Stimulated activated CD4-positive, alpha-beta T cell treated with anti-CD3 and anti-CD28 coated beads, TNF-alpha, amount 100 ng/mL, for 1 hour (primary cell): ENCODE measurements at places on chromosomes 3 and 15.

- DNase-seq, result no peak
Observed at GRCh38 chr15:23616536-23616935, 31.1 kb downstream of the MAGEL2 start.

DNA sequence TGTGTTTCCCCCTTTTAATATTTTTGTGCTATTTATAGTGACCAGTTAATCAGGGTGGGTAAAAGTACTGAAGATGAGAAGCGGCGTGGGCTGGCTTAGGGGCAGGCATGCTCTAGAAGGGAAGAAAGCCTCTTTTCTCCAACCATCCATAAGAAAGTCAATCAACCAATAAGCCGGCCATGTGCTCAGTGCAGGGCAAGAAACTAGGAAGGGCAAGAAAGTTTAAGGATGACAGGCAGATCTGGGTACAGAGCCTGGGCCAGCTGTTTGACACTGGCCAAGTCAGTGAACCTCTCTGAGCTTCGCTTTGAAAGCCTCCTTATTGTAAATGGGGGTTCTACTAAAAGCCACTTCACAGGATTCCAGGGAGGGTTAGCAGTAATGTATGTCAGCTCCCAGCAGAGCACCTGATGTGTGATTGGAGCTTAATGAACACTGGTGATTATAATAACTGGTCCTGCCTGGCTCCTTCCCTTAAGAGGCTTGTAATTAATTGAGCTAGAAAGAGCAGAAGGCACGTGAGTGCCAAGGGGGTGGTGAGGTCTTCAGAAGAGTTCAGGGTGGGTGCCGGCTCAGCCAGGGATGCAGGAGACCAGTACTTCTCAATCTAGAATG, 5.7 kb upstream of the CHRNA3 start:
- DNase-seq, result no peak

GRCh38 chr15:71011503-71012155, 103.6 kb upstream of the THSD4 start:
- no peak for DNase-seq

- DNase-seq, result no peak
Observed at GRCh38 chr15:82128401-82129148, 82.8 kb upstream of the MEX3B start.

DNA sequence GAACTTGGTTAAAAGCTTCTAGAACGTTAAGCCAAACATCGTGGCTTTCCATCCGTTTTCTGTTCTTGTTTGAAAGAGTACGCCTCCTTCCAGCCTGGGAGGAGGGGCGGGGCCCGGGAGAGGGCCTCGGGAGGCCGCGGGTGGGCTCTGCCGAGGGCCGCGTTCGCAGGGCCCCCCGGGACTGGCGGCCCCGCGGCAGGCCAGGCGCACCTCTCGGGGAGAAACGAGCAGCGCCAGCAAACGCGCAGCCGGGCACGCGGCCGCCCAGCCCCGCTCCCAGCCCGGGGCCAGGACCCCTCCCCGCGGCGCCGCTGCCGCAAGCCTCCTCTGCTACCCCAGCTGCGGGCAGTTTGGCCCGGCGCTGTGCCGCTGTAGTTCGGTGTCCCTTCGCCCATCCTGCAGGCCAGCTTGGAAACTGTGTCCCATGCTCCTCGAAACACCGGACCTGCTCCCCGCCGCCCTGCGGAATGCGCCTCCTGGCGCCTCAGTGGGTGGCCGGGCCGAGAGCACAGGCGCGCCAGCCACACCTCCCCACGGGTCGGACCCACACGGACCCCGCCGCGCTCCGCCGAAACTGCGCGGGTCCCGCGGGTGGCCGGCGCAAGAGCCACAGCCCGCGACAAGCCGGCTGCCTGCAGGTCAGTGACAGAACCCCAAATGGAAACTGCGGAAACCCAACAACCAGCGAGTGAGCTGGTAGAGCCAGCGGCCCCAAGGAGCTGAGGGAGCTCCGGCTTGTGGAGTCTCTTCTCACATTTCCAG, 2.3 kb downstream of the OCA2 start:
- no peak for DNase-seq

- DNase-seq, result no peak
Observed at GRCh38 chr3:112111785-112112402, 21.2 kb downstream of the GCSAM start.

GRCh38 chr3:158731938-158732855, at the start of gene RARRES1:
Gene RARRES1, minus strand, starts transcription at chr3:158732457. Its CDS starts 42 bp downstream, at chr3:158732415.
- DNase-seq, result no peak

DNA sequence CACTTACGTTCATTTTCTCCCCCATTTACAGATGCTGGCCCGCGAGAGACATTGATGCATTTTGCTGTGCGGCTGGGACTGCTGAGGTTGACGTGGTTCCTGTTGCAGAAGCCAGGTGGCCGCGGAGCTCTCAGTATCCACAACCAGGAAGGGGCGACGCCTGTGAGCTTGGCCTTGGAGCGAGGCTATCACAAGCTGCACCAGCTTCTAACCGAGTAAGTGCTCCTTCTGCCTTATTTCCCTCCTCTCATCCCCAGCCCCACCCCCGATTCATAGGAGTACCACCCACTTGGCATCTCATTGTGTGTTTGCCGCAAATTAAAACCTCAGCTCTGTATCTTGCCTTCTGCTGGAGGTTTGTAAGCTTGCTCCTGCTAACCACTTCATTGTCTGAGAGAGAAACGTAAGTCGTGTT, 163.3 kb downstream of the AKAP13 start:
- DNase-seq, result no peak

DNA sequence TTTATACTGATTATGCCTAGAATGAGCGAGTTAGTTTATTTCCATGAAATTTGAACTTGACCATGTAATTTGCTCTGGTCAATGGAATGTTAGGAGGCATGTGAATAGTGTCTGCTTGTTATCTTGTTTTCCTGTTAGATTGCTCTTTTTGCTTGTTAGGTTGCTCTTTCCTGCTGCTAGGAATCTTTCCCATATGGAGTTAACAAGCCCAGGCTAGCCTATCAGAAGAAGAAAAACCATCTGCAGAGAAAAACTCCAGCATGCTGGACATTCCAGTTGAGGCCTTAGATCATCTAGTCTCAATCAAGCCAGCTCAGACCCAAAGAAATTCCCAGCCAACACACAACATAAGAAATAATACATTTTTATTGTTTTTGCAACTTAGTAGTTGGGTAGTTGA, 470.2 kb upstream of the AGTR1 start:
- DNase-seq, result no peak

DNA sequence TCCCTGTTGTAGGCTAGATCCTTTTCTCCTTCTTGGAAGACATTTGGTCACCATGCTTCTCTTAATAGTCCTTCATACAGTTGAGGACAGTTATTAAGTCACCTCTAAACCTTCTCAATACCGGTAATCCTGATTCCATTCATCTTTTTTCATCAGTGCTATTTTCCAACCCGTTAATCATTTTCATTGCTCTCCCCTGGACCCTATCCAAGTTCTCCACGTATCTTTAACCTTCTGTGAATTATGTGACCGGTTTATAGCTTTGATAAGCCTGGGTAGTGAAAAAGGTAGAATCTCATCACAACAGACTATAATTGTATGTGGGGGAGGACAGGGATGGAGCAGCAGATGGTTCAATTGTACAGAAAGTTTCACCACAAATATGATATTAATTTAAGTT, 168.5 kb downstream of the MECOM start:
- DNase-seq, result no peak

DNA sequence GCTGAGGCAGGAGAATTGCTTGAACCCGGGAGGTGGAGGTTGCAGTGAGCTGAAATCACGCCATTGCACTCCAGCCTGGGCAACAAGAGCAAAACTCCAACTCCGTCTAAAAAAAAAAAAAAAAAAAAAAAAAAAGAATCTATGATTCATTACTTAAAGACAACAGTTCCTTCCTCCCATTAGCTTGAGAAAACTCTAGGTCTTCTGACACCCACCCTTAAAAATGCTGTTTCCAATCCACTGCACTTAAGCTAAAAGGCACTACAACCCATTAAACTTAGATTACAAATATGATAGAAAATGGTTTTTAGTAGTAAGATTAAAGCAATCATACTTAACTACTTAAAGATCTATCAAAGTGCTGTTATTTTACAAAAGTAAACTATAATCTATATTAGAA, 40.0 kb upstream of the BHLHE40 start:
- no peak for DNase-seq

DNA sequence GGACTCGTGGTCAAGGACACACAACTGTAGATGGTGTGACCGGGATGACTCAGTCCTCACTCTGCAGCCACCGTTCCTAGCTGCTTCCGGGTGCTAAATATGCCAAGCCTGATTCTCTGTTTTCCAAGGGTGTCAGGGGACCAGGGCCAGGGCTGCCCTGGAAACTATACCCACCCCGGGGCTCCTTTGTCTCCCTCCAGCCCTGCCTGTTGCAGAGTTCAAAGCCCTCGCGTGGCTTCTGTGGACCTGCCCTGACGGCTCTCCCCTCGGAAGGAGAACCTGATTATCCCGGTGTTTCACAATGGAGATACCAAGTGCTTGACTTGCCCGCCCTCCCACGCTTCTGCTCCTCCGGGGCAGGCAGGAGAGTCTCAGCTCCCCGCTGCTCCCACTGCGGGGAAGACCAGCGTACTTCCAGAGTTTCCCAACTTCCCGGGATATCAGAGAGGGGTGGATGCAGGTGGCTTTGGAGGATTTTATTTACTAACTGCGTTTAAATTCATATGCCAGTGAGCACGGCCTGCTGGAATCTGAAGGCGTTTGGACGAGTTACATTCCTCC, 125.0 kb downstream of the ASB7 start:
- DNase-seq, result no peak

GRCh38 chr15:84947947-84948830, 33.5 kb upstream of the PDE8A start:
- no peak for DNase-seq

GRCh38 chr3:62727536-62727935, 147.7 kb downstream of the CADPS start:
- DNase-seq, result no peak

DNA sequence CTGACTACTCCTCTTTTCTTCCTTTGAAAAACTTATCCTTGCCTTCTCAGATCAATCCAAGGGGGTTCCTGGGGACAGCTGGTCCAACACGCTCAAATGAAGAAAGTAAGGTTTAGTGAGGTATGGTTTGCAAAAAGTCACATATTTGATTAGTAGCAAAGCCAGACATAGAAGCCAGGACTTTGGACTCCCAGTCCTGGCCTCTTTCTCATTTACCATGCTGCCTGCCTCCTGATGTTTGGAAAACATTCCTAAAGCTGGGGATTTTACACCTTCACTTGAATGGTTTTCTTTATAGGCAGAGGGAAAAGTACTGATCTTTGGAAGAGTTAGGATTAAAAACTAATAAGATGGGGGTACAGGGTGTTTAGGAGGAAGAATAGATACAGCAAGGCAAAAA, 14.6 kb downstream of the POPDC2 start:
- DNase-seq, result no peak

DNA sequence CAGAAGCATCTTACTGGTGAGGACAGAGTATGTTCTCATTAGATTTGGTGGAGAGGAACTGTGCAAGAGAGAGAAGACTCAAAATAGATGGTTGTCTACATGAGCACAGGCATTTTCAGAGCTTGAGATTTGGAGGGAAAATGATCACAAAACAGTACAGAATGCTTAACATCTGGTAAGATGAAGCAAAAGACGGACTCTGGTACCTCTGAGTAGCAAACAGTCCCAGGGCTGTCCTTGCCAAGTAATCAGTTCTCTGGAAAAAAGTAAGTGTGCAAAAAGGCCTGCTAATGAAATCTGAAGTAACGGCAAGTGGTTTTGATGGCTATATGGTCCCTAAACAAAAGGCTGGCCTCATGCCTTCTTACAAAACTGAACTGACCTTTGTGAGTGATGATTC, 414.2 kb downstream of the CNTN4 start:
- no peak for DNase-seq

GRCh38 chr3:69092030-69092516, 7.3 kb downstream of the ARL6IP5 start:
- DNase-seq, result no peak

- DNase-seq, result no peak
Observed at GRCh38 chr15:78149805-78150751, 916 bp downstream of the IDH3A start.

- DNase-seq, result no peak
Observed at GRCh38 chr3:9600597-9600996, 47.0 kb upstream of the LHFPL4 start.

GRCh38 chr3:48896936-48897335, 1.7 kb downstream of the SLC25A20 start:
- no peak for DNase-seq

GRCh38 chr3:39903253-39903652, 93.8 kb downstream of the MYRIP start:
- no peak for DNase-seq

DNA sequence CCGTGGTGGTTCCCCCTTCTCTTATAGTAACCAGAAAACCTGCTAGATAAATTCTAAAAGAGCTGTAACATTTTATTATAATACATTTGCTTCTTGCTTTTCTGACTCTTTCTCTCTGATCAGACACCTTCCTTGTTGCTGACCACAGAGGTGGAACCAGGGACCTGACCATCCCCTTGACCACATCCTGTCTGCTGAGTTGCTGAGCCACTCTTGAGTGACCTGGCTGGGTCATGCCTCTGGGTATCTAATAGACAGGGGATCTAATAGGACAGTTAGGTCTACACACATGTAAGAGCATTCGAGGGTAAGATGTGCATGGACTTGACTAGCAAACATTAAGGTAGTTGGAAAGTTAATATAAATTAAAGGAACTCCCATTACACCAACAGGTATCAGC, 22.8 kb upstream of the TRIM59 start:
- no peak for DNase-seq

GRCh38 chr3:57199895-57200297, at the start of gene HESX1:
Gene HESX1, minus strand, starts transcription at chr3:57199978. Its CDS starts 60 bp downstream, at chr3:57199918.
- no peak for DNase-seq

DNA sequence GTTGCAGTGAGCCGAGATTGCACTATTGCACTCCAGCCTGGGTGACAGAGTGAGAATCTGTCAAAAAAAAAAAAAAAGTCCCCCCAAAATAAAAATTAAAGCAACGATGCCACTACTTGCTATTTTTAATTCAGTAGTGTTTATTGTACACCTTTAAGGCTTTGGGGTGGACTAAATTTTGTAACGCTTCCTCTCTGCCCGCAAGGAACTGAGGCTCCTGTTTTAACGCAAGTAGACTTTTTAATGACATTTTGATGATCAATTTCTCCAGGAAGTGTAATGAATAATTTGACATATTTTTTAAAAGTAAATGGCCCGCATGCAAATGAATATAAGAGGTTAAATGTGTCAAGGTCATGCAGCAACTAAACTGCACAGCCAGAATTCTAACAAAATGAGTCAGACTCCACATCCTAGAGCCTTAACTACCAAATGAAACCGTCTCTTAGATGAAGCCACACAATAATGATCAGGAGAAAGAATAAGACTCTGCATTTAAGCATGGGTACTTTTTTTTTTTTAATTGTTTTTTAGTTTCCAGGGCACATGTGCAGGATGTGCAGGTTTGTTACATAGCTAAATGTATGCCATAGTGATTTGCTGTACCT, 96.8 kb upstream of the LMOD3 start:
- DNase-seq, result no peak

GRCh38 chr3:49134471-49135265, 1.8 kb upstream of the LAMB2 start:
- no peak for DNase-seq

DNA sequence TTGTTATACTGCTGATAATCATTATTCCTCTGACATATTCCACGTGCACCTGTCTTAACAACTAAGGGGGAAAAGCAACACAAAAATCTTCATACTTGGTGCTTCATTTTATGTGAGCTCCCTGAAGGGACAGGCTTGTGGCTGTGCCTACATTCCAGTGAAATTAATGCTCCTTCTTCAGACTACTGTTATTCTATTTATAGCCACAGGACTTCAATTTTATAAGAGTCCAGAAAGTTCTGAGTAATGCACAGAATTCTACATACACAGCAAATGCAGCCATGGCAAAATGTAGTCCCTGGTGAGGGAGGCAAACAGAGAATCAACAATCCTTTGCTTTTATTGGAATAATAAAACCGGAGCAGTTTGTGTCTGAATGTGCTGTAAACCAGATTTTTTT, 417.1 kb downstream of the RBMS3 start:
- no peak for DNase-seq

GRCh38 chr3:72597756-72598195, 250.5 kb downstream of the SHQ1 start:
- no peak for DNase-seq
